NCI-H187 (cell line): ENCODE measurements at places on chromosomes 3 and 15.

- DNase-seq: no peak
Measured at GRCh38 chr3:132290833-132291232, 26.4 kb upstream of the ACP3 start.

- DNase-seq: no peak
Measured at GRCh38 chr15:97037080-97037479, 706.6 kb downstream of the NR2F2 start.

GRCh38 chr3:129702934-129703712 is 96.6 kb upstream of the PLXND1 start:
- no peak for DNase-seq

GRCh38 chr3:179072100-179072438 is 460 bp upstream of the ZMAT3 start:
- DNase-seq: no peak

GRCh38 chr15:39501366-39502081 is 79.4 kb upstream of the THBS1 start:
- no peak for DNase-seq

DNA sequence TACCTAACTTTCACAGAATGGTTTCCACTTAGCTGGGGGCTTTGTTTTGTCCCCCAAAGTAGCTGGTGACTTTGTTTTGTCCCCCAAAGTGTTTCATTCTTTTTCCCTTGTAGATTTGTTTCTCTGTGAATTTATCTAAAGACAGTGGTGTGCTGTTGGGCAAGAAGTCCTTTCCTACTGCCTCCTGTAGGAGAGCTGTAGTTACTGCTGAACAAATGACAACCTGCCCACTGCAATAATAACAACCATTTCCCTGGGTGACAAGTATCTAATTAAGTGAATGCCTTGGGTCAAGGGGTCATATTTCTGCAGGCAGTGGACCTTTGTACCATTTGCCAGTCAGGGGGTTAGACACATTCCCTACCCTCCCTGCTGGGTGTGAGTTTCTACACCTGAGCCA is 125.4 kb upstream of the BFSP2 start:
- no peak for DNase-seq

GRCh38 chr15:79440355-79440908 is 8.3 kb downstream of the MINAR1 start:
- DNase-seq: no peak

DNA sequence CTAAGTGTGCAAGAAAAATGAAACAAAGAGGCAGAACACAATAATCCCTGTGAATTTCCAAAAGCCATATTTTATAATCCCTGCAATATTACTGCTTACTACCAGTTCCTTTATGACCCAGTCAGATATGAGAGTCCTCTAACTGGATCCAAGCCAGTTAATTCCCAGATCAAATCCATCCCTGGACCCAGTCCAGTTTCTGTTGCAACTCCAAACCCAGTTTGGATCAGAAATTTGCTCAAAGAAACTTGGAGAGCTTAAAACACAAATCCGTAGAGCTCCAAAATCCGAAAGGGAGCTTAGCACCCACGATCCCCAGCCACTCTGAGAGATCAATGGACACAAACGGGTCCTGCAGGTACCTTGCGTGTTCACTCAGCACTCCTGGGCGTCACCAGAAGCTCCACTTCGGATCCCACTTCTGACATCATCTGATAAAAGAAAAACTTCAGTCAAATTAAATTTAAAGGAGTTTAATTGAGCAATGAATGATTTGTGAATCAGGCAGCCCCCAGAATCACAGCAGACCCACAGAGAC is 32.6 kb upstream of the THUMPD3 start:
- no peak for DNase-seq

- DNase-seq: no peak
Measured at GRCh38 chr3:108134555-108134880, 43.7 kb upstream of the CD47 start.

DNA sequence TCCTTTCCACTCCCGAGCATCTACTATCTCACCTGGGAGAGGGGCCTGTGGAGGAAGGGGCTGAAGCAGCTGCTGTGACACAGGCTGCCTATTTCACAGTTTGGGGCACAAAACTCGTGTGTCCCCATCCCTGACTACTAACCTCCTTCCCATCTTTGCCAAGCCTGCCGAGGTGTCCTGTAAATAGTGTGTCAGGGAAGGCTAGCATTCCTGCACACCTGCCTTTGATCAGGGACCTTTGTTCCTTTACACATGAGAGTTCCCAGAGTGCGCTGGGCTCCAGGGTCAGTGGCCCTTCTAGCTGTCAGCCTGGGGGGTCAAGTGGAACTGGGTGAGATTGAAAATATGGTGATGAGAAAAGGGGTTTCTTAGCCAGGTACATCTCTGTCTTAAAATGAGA is 13.0 kb upstream of the TF start:
- DNase-seq: no peak
